ENCODE measurements at places on chromosomes 3 and 15.

DNA sequence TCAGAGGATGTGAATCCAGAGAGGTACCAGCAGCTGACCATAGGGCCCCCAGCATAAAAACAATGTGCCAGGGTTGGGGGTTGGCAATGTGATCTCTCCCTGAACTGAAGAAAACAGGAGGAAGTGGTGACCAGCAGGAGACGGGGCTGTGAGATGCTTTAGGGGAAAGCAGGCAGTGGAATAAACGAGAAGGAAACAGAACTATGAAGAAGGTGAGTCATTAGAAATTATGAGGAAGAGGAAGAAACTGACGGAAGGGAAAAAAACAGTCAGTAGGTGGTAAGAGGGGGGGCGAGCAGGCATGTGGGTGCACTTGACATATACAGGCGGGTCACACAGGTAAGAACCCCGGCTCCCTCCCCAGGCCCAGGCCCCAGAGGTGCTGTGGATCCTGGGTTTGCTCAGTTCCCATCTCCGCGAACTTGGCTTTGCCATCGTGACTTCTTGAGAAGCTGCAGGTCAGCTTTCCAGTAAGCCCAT, 42.2 kb upstream of the B3GNT5 start:
- DNase-seq = no peak

GRCh38 chr3:42749753-42750231, 23.3 kb downstream of the CCDC13 start:
- DNase-seq = no peak

DNA sequence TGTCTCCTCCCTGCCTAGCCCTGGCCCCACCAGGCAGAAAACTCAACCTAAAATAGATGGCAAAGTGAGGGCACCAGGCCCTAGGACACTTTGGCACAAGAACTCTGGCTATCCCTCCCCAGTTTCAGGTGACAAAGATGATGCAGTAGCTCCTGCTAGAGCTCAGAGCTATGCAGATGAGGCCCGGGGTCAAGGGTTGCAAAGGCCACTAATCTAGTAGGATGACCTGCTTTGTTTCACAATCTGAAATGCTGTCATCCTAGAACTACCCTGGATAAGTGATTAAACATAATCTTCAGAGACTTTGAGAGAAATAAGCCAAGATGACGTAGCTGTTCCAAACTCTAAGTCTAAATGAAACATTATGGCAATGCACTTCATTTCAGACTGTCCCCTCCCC, 24.0 kb upstream of the PIK3R4 start:
- DNase-seq = no peak

DNA sequence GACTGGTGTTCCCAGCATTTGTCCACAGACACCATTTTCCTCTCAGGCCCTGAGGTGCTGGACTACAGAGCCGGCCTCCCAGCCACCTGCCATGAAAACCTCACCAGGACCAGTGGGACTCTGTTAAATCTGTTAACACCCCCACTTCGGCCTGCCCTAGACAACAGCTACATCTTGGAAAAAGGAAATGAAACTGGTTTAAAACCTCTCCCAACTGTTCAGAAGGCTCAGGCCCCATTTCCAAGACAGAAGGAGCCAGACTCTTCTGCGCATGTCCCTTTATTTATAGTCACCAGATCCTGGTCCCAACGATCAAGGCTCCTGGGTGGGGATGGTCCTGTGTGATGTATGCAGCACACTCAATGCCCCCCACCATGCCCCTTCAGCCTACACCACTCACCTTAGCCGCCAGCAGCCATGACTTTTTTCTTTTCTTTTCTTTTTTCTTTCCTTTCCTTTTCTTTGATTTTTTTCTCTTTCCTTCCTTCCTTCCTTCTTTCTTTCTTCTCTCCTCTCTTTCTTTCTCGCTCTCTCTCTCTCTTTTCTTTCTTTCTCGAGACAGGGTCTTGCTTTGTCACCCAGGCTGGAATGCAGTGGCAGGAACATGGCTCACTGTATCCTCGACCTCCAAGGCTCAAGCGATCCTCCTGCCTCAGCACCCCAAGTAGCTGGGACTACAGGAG, 25.5 kb upstream of the FLNB start:
- DNase-seq = no peak

DNA sequence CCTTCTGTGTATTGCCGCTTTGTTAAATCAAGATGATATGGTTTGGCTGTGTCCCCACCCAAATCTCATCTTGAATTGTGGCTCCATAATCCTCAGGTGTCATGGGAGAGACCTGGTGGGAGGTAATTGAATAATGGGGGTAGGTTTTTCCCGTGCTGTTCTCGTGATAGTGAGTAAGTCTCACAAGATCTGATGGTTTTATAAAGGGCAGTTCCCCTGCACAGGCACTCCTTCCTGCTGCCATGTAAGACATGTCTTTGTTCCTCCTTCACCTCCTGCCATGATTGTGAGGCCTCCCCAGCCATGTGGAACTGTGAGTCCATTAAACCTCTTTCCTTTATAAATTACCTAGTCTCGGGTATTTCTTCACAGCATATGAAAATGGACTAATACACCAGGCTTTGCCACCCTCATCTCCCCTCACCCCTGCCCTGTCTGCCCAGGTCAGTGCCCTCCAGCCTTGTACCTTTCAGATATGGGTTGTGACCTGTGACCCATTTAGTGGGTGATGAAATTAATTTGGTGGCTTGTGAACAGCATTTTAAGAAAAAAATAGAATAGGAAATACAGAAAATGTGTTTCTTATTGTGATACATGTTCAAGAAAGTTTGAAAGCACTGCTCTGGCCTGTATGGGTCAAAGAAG, 56.1 kb upstream of the MCF2L2 start:
- DNase-seq = no peak

DNA sequence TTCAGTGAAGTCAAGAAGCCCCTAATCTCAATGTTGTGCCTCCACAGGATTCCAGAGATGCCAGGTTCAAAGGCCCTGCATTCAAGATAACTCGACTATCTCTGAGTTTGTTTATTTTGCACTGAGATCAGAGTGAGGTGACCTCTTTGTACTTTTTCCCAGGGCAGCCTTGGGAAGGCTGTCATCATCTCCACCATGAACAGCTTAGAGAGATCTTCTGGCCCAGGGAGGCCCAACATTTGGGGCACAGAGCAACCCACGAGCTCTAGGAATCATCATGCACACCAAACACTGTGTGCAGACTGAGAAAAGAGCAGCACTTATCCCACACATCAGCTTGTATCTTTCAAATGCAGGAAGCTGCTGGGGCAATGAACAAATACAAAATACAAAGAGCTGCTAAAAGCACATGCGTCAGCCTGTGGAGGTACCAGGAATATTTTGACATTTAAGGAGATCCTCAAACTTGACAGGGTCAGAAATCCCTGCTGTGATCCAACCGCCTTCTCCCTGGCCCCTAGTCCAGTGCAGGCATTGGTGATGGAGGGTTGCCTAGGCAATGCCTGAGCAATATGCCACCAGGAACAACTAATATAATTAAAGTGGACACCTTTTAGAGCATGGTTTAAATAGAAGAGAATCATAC, 33.6 kb downstream of the TRIM42 start:
- no peak for DNase-seq

DNA sequence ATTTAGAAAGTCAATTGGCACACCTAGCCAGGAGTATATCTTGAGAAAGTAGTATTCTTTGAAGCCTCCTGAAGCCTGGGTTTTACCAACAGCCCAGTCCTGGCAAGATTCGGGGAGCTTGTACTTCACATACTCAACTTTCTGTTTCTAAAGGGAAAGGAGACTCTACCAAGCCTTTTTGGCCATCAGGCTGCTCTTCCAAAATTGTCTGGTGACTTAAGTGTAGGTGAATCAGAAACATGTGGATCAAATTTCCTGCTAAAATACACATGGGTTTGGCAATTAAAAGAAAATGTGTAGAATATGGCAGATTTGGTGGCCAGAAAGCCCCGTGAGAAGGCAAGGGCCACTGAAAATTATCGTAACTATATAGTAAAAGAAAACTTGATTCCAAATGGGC, 15.9 kb upstream of the GREM1 start:
- DNase-seq = no peak

DNA sequence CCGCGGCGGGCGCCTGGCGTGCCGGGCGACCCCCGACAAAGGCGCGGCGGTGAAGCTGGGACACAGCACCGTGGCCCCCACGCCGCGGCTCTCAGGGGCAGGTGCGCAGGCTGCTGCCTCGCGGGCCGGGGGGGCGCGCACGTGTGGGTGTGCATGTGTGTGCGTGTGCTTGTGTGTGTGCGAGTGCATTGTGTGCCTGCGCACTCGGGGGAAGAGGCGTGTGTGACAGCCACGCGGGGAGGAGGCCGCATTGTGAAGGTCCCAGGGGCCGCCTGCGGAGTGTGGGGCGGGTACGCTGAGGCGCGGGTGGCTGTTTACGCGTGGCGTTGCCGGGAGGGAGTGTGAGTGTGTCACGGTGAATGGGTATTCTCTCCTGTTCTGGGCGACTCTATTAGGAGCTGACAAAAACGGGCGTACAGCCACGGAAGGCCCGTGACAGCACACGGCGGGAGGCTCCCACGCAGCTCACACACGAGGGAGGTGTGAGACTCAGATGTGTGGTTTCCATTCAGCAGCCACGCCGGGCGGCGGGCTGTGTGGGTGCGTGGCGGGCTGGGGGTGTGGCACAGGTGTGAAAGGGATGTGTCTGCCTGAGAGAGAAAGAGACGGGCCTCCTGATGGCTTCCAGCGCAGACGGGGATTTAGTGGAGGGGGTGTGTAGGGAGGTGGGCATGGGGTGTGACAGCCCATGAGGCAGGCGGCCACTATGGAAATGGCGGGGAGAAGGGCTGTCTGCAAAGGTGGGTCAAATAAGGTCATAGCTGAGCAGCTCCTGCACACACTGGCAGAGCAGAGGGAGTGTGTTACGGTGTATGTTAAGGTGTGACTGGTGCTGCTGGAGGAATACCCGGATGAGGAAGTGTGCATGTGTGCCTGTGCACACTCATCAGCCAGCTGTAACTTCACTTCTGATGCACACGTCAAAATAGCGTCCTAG, 750 bp downstream of the PODXL2 start:
- DNase-seq = no peak

DNA sequence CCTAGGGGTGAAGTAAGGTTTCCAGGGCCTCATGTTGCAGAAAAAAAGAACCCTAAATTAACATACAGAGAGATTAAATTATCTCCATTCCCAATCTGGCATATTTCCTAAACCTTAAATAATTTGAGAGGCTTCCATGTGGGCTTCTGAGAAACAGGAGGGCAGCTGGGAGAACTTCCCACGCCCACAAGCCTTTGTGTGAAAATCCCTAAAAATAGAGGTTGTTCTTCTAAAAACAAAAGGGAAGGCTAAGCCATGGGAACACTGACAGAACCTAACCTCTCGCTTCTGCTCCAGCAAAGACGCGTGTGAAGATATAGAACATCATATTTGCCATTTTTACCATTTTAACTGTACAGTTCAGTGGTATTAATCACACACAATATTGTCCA, 812 bp upstream of the SLC12A8 start:
- no peak for DNase-seq

DNA sequence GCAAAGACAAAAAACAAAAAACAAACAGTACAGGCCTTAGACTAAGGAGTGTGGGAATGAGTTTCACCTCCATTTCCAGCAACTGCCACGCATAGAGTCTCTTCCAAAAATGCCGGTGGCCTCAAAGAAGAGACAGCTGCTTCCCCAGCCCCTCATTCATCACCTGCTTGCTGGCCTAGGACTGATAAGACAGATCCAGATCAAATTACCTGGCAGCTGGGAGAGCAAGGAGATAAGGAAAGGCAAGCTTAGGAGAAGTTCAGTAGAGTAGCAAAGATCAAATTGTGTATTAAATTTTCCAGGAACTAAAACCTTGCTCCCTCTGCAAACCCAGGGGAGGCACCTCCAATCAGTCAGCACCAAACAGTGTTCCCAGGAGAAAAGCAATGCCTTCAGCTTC, 325.8 kb upstream of the CTNNB1 start:
- DNase-seq = no peak

DNA sequence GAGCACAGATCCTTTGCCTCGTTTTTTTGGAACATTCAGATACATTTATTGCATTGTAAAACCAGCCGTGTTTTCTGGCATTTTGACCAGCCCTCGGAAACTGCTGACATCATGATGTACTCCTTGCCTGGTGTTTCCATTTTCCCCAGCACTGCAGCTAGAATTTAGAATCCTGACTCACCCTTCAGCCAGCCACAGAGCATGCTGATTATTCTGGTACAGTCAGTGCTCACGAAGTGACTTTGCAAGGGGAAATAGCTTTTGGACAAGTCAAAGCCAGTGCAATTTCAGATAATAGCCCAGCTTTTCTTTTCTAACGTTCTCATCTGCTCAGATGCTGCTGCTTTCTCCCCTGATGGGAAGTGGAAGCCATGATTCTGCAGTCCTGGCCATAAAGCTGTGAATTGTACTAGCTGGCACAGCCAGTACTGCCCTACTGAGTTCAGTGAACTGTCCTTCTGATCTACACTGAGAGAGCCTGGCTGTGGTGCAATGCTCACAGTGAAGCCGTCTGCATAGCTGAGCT, 12.1 kb upstream of the CNBP start:
- no peak for DNase-seq

DNA sequence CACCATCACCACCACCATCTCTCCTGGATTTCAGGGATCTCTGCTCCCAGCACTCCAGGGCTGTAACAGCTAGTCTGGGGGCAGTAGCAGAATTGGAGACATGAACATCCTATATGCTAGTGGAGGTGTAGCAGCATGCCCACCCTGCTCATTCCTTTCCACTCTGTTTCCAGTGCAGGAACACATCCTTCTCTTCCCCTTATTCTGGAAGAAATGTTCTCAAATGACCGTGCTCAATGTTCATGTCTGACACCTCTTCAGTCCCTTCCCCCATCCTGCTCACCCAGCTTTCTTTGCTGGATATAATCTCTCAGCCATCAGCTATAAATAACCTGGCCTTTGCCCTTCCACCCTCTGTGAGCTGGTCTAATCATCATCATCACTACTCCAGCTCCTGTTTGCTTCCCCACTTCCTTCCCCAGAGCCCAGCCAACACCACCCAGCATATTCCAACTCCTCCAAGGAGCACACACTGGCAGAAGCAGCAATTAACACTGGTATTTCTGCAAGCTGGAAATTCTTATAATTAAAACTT, 31.1 kb downstream of the DCLK3 start:
- no peak for DNase-seq

DNA sequence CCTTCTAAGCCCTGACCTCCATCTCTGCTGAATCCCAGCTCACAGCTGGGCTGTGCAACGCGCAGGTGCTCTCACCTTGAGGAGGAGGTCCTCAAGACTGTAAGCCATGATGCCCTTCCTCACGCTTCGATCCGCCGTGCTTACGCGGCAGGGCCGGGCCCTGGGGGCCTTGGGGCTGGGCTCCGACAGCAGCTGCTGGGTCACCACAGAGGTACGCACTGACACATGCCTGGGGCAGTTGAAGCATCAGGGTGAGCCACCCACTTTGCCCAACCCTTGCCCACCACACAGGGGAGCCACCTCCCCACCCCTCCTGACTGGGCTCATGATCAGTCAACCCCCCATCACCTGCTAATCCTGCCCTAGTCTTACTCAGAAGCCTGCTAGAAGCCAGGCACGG, 3.1 kb downstream of the CIDEC start:
- no peak for DNase-seq

DNA sequence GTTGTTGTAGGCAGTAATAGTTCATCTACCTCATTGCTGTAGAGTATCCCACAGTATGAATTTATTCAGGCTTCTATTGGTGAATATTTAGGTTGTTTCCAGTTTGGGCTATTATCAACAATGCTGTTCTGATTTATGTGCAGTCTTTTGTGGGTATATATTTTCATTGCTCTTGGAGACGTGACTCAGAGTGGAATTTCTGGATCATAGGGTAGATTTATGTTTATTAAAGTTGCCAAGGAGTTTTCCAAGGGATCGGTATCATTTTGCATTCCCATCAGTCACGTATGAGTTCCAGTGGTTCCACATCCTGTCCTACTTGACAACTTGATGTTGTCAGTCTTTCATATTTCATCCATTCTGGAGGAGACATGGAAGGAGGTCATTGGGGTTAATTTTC, 8.4 kb upstream of the HRH1 start:
- DNase-seq = no peak

- no peak for DNase-seq
These were observed 35.7 kb upstream of the ABHD17C start for GRCh38 chr15:80659375-80659774.

Data from NCI-H2029 treated with DMSO at 0.1 percent for 48 hours (cell line).